ENCODE measurements at places on chromosomes 2 and 18.
A peak's percentile ranks its signal among the peaks of the same experiment; 100 is the strongest.

- DNase-seq = no peak
Measured at GRCh38 chr2:71521436-71521950, 68.1 kb downstream of the DYSF start.

GRCh38 chr2:178397002-178397605 is 53.9 kb downstream of the PRKRA start:
- peak; percentile 14 for DNase-seq

DNA sequence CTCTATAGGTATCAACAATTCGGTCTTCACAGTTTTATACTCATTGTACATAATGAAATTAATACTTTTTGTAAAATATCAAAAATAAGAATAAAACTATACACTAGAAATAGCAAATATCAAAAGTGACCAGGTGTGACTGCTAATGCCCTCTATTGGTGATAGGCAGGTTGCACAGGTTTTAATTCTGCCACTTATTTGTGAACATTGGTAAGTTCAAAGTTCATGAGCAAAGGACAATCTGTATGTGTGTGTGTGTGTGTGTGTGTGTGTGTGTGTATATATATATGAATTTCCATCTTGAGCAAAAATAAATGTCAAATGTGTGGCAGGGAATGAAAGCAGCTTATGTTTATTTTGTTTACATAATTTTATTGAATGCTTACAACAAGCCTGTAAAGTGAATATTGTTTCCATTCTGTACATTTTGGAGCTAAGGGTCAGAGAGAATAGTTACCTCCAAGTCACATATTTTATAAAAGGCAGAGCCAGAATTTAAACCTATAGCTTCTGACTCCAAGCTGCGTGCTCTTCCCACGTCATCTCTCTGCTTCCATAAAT is 537.4 kb downstream of the CPS1 start:
- no peak for DNase-seq

GRCh38 chr18:8754995-8755960 is 49.9 kb downstream of the MTCL1 start:
- DNase-seq = peak; percentile 89

DNA sequence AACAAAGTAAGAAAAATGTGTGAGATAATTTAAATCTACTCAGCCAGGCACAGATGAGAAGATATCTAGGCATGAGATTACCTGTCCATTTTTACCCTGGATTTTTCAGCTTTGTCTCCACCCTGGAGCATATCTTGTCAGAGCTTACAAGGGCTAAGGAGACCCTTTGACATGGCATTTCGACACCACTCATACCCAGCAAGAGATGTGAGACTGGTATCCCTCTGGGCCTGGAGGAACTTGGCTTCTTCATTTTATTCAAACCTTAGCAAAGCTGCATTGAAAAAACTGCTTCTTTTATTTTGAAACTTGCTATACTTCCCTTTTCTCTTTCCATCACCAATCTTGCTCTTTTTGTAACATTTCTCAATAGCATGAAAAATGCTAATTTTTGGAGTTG is 194.9 kb upstream of the HNMT start:
- DNase-seq = no peak

- DNase-seq = no peak
Measured at GRCh38 chr2:45396671-45397070, 214.4 kb downstream of the SRBD1 start.

DNA sequence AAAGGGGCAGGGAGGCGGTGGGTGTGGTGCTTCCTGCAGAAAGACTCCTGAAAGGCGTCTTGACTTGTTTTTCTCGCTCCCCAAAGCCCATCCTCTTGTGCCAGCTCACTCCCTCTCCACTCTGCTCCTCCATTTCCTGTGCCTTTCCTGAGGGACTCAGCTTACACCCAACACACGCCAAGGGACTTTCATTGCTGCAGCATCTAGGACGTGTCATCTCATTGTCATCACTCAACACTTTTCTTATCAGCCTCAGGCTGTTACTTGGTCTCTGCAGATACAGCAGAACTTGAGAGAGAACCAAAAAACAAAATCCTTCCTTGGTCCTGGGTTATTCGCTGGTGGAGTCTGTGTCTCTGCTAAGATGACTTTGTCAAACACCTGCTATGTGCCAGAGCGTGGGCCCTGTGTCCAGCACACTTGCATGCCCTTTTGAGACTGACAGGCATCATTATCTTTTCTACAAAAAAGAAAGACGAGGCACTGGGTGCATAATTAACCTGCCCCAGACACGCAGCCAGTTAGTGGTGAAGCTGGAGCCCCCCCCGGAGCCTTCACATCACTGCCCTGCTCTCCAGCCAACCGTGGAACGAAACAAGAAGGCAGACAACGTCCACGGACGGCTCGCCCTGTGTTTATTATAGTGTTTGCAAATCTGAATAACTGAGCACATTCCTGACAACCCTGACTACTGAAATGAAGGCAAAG is 261.7 kb upstream of the HDAC4 start:
- no peak for DNase-seq

DNA sequence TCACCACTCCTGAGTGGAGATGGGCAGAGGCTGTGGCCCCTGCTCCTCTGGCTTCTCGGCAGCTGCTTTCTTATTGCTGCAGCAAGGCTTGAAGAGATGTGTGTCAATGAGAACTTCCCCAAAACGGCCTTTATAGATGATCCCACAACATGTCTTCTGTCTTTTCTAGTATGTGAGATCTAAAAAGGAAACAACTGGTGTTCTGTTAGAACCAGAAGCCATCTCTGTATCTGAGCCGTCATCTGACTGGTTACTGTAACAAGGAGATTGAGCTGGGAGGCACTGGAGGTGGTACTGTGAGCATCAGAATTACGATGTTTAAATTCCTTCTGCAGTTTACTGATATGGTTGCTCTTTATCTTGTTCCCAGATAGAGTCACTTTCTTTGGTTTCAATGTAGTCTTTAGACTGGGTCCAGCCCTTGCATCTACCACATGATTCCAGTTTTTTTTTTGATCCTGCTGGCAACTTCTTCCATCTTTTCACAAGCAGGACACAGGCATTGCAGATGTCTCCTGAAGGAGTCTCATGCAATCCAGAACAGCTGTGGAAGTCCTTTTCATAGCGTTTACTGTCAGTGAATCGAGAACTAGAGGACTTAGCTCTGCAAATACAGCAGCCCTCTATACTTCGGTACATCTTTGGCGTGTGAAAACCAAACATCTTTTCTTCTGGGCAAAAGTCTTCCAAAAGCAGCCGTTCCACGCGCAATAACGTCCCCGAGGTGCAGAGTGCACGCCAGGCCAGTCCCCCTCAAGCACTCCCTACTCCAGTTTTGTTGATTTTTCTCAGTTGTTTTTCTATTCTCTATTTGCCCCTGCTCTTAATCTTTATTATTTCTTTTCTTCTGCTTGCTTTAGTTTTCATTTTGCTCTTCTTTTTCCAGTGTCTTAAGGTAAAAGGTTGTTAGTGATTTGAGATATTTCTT is 29.7 kb downstream of the TAF4B start:
- no peak for DNase-seq

DNA sequence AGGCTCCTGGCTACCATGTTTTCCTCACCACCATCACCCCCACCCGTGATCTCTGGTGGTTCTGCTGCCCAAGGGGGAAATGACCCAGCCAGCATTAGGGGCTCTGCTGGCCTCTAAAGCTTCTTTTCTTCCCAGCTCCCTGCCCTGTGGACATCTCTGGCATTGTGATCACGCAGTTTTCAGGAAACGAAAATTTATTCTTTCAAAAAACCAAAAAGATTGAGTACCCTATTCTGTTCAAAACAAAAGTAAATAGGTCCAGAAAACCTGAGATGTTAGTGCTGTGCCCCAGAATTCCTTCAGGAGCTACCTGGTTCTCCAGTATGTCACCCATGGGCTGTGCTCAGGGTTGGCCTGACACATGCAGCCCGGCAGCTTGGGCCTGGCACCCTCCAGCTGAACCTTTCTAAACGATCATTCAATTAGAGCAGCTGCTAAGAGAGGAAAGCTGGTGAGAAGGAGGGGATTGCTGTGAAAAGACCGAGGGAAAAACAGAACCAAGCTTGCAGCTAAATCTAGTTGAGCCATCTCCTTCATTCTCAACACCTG is 157.5 kb downstream of the MGAT5 start:
- DNase-seq = no peak

DNA sequence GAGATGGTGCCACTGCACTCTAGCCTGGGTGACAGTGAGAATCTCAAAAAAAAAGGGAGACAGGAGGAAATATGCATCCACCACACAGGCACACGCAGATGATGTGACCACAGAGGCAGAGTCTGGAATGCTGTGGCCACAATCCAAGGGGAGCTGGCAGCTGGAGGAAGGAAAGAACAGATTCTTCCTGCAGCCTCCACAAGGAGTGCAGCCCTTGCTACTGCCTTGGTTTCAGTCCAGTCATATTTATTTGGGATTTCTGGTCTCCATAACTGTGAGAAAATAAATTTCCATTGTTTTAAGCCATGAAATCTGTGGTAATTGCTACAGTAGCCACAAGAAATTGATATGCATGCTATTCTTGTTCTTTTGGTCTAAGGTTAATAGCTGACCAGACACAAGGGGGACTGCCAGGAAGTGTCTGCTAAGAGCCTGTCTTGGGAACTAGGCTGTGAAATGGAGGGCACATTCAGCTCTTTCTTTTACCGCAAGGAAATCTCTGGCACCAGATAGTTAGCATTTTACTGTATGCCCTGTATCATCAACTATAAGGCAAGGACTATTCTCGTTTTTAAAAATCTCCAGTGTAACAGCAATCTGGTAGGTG is 133.1 kb upstream of the SEC11C start:
- peak; percentile 80 for DNase-seq

DNA sequence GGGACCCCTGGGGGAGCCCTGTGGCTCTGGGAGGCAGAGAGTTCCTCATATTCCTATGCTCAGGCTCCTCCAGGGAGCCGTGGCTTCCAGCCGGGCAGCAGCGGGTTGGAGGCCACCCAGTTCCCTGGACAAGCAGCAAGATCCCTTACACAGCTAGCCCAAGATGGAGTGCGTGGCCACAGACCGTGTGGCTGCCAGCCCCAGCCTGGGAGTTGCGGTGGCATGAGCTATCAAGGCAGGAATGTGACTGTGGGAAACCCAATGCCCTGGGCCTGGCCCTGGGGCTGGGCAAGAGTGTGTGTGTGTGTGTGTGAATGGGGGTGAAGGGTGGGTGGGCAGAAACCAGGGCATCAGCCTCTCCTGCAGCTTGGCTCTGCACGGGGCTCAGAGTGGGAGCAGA is 130.5 kb downstream of the DYSF start:
- DNase-seq = peak; percentile 16

DNA sequence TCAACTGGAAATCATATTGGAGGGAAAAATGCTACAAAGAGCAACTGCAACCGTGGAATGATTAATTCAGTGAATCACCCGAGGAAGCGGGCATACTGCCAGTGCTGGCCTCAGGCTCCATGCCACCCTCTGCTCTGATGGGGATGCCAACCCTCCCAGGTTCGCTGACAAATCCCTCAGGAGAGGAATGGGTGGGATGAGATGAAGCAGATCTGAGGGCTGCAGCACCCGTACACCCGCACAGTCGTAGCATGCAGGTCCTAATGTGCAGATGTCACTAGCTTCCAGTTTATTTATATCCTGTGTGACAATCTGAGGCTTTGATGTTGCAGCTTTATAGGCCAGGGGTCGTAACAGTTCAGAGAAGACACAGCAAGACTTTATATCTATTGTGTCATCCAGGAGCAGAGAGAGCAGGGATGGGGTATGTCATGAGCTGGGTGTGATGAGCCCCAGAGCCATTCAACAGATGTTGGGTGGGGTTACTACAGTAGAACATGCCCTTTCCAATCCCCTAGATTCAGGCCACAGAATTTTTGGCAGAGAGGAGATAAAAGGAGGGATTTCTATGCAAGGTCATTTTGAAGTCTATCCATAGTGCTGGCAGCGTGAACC is 44.6 kb downstream of the DPP4 start:
- peak; percentile 26 for DNase-seq

- DNase-seq = peak; percentile 60
Measured at GRCh38 chr2:121564905-121565304, 34.2 kb downstream of the RNU4ATAC start.

DNA sequence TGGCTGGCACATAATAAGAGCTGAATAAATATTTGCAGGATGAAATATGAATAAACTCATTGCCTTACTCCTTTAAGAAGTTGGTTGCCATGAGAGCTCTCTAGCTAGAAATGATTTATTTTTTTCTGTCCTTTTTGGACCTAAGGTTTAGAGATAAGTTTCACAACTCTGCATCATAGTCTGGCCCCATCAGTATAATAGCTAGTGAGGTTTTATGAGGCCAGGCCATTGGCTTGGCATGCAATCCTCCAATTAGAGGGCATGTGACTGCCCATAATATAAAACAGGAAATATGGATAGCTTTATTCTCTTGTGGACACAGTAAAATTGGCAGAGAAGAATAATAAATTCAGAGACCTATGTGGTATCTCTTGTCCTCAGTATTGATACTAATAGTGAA is 26.2 kb upstream of the INSIG2 start:
- DNase-seq = no peak

- no peak for DNase-seq
Measured at GRCh38 chr2:60867007-60867406, 14.4 kb upstream of the REL start.

- no peak for DNase-seq
Measured at GRCh38 chr2:218265626-218266025, 4.3 kb downstream of the AAMP start.

DNA sequence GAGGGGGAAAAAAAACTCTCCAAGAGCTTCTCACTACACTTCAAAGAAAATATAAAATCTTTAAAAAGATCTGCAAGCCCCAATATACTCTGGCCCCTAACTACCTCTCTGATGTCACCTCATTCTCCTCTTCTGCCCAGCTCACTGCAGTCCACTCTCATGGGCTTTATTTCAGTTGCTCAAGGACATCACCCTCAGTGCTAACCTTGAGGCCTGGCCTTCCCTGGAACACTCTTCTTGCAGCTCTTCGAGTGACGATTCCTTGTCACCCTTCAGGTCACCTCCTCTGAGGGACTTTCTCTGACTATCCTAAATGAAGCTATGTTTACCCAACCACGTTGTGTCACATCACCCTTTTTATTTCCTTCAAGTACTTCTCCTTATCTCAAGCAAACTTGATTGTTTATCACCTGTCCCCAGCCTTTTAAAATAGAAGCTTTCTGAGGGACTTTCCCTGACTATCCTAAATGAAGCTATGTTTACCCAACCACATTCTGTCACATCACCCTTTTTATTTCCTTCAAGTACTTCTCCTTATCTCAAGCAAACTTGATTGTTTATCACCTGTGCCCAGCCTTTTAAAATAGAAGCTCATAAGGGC is 10.4 kb downstream of the RTTN start:
- DNase-seq = no peak

- DNase-seq = peak; percentile 10
Measured at GRCh38 chr2:175030380-175031271, 25.4 kb upstream of the CHN1 start.

- no peak for DNase-seq
Measured at GRCh38 chr2:181818058-181818680, 73.4 kb upstream of the ITPRID2 start.
